ENCODE measurements at places on chromosomes 11 and 22.

DNA sequence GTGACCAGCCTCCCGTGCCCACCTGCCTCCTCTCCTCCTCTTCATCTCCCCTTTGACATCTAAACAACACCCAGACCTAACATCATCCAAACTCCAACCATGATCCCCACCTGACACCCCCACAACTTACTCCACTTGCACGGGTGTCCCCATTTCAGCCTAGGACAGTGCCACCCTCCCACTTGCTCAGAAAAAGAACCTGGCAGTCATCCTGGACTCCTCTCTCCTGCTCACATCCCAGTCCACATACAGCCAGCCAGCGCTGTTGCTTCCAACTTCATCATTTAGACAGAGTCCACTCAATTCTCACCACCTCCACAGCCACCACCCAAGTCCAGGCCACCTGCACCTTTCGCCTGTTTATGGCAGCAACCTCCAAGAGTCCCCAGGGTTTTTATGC lies 485.7 kb downstream of the MN1 start:
- no peak for DNase-seq

- peak; percentile 68 for DNase-seq
These were observed 39.8 kb downstream of the SYN3 start for GRCh38 chr22:33018232-33018864.

GRCh38 chr11:87284306-87284705 lies 246.6 kb downstream of the TMEM135 start:
- no peak for DNase-seq

DNA sequence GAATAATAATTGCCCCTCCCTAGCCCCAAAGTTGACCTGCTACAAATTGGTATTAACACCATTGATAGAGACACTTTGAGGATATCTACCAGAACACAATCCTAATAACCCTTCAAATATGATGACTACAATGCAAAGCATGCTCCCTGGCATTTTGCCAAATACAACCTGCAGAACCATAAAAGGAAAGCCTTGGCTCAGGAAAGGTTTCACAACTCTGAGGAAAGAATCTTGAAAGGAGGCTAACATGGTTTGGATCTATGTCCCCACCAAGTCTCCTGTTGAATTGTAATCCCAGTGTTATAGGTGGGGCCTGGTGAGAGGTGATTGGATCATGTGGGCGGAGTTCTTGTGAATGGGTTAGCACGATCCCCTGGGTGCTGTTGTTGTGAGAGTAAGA lies 140.4 kb upstream of the ARHGAP42 start:
- DNase-seq, result no peak

DNA sequence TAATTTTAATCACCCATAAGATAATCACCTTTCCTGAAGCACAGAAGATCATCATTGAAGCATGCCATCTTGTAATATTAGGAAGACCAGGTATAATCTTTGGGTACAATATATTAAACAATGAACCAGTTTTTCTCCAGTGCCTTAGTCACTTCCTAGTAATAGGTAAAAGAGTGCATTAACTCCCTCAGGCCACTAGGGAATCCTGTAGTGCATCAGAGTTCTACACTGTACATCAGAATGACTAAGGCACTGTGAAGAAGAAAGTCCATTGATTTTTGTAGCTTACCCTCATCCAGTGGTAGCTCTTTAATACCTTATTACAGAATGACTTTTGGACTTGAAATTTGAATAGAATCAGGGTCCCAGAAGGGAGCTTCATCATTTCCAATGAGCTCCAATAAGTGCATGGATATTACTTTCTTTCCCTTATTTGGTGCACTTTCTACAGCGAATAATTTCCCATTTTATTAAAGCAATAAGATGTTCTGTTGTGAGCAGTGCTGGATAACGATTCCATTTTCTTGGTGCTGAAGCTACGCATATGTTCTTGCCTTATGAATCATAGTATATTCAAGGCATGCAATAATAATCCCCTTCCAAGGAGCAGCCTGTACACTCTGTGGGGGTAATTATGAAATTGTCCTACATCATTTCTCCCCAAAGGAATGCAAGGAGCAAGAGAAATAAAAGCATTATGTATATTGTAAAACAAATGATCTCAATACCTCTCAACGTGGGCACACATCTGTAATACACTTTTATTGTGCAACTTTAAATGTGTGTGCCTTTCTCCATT lies 4.7 kb downstream of the C11orf87 start:
- DNase-seq, result no peak

DNA sequence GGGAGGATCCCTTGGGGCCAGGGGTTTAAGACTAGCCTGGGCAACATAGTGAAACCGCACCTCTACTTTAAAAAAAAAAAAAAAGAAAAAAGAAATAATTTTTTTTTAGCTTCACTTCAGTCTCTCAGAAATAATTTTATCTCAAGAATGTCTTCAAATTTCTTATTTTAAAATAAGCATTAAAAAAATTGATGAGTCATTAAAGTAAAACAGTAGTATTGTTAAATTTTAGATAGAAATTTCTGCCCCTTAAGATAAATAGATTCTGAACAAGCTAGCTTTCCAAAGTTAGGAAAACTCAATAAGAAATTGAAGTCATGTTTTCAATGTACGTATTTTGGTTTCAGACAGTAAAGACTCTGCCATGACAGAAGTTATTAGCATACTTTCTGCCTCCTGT lies 7.7 kb upstream of the PACS1 start:
- no peak for DNase-seq

DNA sequence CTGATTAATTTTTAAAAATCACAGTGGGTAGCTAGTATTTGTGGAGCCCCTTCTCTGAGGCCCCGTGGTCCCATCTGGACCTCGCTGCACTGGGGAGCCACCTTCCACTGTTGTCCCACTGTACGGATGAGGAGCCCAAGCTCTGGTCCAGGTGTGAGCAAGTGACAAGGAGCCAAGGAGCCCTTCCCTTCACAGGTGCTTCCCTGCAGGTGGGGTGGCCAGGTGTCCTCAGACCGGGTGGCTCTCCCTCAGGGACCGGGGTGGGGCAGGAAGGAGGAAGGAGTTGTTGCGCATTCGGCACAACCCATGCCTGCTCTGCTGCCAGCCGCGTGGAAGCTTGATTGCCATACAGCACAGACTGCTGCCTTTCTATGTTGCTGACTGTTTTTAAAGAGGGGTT lies 10.4 kb upstream of the SEPTIN5 start:
- no peak for DNase-seq

DNA sequence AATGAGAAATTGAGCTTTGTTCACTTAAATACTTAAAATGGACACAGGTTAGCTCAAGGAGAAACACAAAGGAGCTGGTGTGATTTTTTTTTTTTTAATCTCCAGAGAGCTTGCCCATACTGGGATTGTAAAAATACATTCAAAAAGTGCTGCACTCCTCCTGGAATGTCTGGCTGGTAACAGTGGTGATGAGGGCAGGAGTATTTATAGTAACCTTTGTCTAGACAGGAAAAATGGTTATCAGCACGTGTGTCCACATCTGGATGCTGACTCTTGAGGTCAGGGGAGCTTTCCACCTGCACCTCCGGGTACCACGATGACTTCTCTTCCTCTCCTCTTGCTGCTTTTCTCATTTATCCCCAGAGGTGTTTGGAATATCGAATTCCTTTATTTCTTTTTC lies 30.1 kb downstream of the EXT2 start:
- DNase-seq, result no peak

- DNase-seq, result peak; percentile 71
These were observed 16.0 kb downstream of the TRPM5 start for GRCh38 chr11:2428322-2428795.

- no peak for DNase-seq
These were observed 12.3 kb downstream of the PRR33 start for GRCh38 chr11:1879342-1879940.

GRCh38 chr11:15641271-15642045 lies 526.7 kb downstream of the INSC start:
- DNase-seq, result no peak

DNA sequence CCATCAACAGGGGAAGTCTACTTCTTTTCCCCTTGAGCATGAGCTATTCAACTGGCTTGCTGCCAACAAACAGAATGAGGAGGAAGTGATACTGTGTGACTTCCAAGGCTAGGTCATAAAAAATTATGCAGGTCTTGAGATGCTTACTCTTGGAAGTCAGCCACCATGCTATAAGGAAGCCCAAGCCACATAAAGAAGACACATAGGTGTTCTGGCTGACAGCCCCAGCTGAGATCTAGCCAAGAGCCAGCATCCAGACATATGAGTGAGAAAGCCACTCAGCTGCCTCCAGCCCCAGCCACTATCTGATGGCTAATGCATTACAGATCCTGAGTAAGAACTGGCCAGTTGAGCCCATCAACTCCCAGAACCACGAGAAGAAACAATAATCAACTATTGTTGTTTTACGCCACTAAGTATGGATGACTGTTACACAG lies 31.0 kb upstream of the PPP2R1B start:
- DNase-seq, result no peak

GRCh38 chr11:65945430-65945911 lies at the start of gene TSGA10IP:
TSGA10IP (plus strand) TSS chr11:65945480; CDS start chr11:65945676, 196 bp downstream.
- DNase-seq, result no peak

GRCh38 chr11:83222499-83222898 lies 29.0 kb downstream of the ANKRD42 start:
- no peak for DNase-seq

DNA sequence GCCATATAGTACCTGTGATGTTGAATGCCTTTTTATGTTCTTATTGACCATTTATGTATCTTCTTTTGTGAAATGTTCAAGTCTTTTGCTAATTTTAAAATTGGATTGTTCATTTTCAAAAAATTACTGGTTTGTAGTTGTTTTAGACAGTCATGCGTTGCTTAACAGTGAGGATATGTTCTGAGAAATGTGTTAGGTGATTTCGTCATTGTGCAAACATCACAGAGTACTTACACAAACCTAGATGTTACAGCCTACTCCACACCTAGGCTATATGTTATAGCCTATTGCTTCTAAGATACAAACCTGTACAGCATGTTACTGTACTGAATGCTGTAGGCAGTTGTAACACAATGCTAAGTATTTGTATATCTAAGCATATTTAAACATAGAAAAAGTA lies 32.5 kb downstream of the PDE3B start:
- DNase-seq, result no peak

GRCh38 chr11:64593156-64594105 lies 2.4 kb downstream of the SLC22A12 start:
- DNase-seq, result no peak

DNA sequence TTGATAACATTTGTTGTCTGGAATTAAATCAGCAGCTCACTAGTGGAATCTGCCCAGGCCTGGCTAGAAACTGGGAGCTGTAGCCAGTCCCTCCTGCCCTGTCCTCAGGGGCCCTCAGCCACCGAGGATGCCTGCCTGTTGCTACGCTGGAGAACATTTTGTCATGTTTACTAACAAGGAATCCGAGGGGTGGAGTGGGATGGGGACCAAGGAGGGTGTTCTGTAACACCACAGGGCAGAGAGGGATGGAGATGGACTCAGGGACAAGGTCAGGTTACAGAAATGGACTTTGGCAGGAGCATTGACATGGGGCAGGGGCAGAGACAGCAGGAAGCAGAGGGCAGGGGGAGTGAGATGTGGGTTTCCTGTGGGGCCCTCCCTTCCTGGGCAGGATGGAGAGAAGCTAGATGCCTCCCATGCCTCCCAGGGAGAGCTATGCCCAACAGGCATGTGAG lies 45.8 kb upstream of the AMPD3 start:
- DNase-seq, result no peak

DNA sequence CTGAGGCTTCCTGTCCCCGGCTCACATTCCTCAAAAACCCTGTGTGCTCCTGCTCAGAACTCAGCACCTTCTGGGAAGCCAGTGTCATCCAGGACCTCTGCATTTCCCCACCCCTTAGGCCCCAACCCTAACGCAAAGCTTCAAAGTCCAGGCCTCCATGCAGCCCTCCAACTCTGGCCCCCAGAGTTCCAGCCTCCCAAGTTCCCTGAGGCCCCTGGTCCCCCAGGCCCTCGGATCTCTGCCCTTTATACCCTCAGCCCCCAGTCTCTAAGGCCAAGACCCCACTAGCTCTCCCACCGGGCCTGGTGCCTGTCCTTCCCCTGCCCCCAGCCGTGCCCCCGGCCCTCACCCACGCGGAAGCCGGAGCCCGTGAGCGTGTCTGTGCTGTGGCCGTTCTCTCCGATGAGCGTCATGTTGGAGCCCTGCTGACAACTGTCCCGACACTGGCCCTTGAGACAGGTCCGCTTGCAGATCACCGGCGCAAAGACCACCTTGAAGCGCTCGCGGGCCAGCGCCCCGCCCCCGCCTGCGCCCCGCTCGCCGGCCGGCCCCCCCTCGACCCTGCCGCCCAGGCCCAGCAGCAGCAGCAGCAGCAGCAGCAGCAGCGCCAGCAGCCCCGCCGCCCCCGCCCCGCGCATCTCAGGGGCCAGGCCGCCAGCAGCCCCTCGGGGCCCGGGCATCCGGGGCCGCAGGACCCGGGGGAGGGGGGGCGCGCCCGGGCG lies 718 bp downstream of the LTBP3 start:
- no peak for DNase-seq

DNA sequence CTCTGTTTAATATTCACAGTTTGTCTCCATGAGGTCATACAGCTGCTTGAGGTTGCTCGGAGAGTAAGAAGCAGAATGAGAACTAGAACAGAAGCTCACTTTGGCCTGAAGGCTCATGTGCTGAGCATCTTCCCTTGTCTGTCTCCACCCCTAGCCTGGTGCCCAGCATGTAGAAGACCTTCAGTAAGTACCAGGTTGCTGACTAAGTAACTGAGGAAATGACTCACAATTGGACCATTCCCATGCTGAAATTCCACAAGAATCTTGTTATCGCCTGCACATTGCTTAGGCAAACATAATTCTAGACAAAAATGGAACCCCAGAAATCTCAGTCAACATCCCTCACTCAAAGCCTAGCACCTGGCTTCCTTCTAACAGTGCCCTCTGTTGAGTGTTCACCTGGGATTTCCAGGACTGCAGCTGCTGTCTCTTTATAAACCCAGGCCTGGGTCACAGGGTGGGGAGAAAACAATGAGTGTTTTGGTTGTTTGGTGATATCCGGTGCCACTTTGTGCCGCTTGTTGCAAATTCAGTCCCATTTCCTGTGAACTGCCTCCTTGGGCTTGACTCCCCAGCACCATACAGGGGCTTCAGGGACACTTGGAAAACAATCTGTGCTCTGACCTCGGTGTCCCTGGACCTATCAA lies 406.8 kb downstream of the ETS1 start:
- no peak for DNase-seq

- no peak for DNase-seq
These were observed 373.2 kb downstream of the DDX10 start for GRCh38 chr11:109037856-109038780.

DNA sequence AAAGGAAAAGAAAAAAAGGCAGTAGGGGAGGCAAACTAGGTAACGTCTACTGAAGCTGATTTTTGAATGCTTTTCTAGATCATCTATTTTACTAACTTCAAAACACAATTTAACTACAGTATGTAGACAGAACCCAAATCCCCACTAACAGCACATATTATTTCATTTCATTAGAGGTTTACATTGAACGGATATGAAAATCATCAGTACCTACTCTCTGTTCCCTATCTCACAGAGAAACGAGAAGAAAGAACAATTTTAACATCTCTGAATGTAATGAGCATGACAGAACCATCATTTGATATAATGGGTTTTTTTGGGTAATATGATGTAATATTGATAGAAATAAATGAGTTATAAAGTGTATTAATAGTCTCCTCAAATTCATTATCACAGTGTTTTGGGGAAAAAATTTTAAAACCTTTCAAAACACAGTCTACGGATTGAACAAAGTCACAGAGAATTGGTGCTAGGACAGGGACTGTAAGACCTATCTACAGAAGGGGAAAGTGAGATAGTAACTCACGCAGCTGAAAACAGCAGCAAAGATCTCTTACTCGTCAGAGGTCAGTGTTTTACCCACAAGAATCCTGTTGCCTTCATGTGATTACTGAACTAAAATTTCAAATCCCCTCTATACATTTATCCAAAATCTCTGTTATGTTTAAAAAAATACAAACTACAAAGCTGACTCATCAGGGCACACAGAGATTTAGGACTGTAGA lies 77.3 kb downstream of the ZBTB44 start:
- DNase-seq, result no peak

All from dorsolateral prefrontal cortex (tissue), 122 donors.